ENCODE measurements at places on chromosomes 11 and 22. TPM values are rescaled to one million over a fixed set of nuclear protein-coding genes. Genes with fewer than 3 reads are reported as not detected.
A peak's percentile ranks its signal among the peaks of the same experiment; 100 is the strongest.

DNA sequence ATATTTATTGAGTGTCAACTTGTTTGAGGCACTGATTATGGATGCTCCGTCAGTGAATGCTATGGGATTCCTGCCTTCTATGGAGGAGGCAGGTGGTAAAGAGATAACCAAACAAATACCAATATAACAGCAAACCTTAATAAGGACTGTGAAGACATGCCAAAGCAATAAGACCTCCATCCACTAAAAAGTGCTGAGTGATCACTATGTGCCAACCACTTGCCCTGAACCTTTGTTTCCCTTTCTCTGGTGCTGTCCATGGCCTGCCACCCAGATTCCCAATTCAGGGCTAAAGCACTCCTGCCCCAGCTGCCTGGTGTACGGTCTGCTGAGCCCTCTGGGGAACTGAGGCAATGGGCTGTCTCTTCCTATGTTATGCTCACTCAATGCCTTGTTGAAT lies 1074.9 kb downstream of the OPCML start:
- H3K27ac ChIP-seq = no peak overlapping the region
- H3K36me3 ChIP-seq = no peaks in the 10 kb centered on the region
- DNase-seq = no peak
- no peaks in the 10 kb centered on the region for H3K4me1 ChIP-seq

- H3K27me3 ChIP-seq = no peaks in the 10 kb centered on the region
- peak overlapping the region; percentile 67 for H3K27ac ChIP-seq
- peak; percentile 37 for DNase-seq
- H3K36me3 ChIP-seq = no peaks in the 10 kb centered on the region
These were observed 2.5 kb upstream of the RCOR2 start for GRCh38 chr11:63919267-63920125.

DNA sequence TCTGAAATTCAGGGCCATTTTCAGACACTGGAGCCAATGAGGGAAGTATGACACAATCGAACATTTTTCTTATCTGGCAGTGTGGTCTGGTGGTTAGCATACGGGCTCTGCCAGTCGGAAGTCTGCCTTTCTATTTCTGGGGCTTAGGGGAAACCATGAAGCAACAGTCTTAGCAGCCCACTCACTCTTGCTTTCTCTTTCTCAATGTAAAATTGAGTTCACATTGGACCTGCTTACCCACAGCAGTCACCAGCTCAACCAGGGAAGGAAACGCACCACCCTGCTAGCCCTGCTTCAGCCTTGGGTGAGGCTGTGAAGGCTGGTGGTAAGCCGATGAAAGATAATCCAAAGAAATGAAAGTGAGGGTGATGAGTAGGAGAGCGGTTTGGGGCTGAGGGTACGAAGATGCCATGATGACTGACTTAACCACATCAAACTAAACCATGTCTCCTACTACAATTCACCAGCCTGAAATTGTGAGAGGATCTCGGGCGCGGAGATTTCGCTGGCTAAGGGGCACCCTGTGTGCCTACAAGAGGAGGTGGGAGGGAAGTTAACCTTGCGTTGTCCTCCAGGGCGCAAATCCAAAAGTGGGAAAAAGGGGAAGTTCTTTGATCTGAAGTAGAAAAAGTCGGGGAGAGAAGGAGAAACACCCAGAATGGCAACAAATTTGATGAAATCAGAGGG lies 2.0 kb upstream of the LMO2 start:
- H3K4me1 ChIP-seq = no peaks in the 10 kb centered on the region
- H3K27me3 ChIP-seq = no peaks in the 10 kb centered on the region
- peak; percentile 44 for DNase-seq
- no peak overlapping the region for H3K4me3 ChIP-seq

Gene SLC29A2
- 14.2 TPM for total RNA-seq

Gene CTSW
- 0.33 TPM for total RNA-seq

GRCh38 chr11:57657194-57658022 lies at the start of gene CLP1:
Gene CLP1 (plus strand): TSS chr11:57657762. CDS start chr11:57659477, 1,715 bp downstream.
- H3K27ac ChIP-seq = peak within 1 kb of the TSS; percentile 74
- no peaks in the 10 kb centered on the region for H3K27me3 ChIP-seq
- peak; percentile 99 for DNase-seq
- H3K36me3 ChIP-seq = peaks cover 15% of the 10 kb centered on the region
- H3K4me1 ChIP-seq = peaks cover 22% of the 10 kb centered on the region
- peak within 1 kb of the TSS; percentile 64 for H3K4me3 ChIP-seq
